Activated CD8-positive, alpha-beta memory T cell treated with anti-CD3 and anti-CD28 coated beads, Interleukin-2, amount 50 U/mL, for 48 hours (primary cell): ENCODE measurements at places on chromosomes 5 and 9.

DNA sequence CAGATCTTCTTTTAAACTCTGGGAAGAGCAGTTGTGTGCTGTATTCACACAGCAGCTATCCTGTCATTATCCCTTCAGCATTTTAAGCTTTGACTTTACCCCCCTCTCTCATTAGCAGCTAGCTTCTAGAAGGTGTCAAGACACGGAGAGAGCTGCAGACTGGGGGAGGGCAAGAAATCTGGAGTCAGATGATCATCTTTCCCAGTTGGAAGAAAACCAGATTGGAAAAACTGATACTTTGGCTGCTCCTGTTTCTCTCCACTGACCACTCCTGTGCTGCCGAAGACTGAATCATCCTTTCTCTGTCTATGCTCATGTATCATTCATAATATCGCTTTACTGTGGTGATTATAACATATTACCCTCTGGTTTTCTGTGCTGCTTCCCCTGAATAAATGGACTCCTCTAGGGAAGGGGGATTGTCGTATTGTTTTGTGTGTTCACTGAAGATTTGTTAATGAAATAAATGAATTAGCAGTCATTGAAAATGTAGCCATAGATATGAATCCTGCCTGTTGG lies 75.1 kb downstream of the SH3GL2 start:
- DNase-seq = no peak

DNA sequence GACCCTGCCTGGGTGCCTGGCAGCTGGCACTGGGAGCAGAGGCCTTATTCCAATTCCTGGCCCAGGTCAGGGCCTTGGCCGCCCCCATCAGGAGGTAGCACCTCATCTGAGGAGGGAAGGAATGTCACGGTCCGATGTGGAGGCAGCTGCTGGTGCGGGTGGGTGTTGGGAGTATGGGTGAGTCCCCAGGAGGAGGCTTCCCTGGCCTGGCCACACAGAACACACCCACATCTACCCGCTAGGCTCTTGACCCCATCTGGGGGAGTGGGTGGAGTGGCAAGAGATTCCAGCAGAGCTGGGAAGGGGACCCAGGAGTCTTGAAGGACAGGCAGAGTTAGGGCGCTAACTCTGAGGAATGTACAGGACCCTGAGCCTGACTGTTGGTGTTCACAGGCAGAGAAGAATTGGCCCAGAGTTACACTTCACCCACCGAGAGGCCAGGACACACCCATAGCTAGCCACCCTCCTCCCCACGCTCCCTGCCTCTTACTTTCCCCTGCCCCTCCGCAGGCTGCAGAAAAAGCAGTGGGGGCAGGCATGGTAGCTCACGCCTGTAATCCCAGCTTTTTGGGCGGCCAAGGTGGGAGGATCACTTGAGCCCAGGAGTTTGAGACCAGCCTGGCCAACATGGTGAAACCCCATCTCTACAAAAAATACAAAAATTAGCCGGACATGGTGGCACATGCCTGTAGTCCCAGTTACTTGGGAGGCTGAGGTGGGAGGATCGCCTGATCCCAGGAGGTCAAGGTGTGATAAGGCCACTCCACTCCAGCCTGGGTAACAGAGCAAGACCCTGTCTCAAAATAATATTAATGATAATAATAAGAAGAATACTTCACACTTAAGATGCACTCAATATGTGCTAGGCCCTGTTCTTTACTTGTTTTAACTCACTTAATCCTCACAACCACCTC lies 6.0 kb downstream of the OLFML2A start:
- peak; percentile 39 for DNase-seq

DNA sequence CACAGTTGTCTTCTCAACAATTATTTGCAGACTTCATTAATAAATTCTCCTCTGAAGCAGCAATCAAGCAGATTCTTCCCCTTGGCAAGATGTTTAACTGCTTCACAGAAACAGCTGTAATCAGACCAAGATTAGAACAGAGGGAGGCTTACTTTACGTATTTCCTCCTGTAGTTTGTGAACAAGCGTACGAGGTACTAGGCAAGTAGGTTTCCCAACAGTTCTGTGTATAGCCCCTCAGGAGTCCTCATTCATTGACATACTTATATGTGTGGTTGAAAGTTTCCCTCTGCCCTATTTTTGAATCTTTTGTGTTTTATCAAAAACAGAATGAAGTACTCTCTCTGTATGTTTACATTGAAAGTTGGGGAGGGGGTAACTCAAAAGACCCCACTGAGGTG lies 128.0 kb downstream of the SPATA31D1 start:
- no peak for DNase-seq

GRCh38 chr5:143653256-143653655 lies 158.7 kb upstream of the HMHB1 start:
- DNase-seq = no peak

GRCh38 chr5:159083548-159084452 lies 15.9 kb downstream of the EBF1 start:
- no peak for DNase-seq
